SHP77 treated with DMSO at 0.1 percent for 48 hours (cell line): ENCODE measurements at places on chromosomes 11 and 22.

GRCh38 chr11:109121173-109121932 is 300.6 kb upstream of the C11orf87 start:
- no peak for DNase-seq

DNA sequence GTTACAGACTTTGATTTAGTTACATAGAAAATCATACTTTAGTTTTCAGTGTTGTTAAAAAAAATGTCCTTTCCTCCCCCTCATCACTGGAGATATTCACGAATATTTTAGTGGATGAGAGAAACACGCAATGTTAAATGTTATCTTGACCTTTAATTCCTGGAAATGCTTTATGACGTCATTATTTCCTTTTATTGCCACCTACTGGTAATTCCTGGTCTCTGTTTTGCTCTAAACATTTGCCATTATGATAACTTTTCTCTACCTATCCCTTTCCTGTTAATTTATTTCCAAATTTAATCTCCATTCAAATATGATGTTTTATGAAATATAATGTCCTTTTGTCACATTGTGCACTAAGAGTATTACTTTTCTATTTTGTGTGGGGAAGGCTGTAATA is 770.6 kb downstream of the FAM181B start:
- no peak for DNase-seq

DNA sequence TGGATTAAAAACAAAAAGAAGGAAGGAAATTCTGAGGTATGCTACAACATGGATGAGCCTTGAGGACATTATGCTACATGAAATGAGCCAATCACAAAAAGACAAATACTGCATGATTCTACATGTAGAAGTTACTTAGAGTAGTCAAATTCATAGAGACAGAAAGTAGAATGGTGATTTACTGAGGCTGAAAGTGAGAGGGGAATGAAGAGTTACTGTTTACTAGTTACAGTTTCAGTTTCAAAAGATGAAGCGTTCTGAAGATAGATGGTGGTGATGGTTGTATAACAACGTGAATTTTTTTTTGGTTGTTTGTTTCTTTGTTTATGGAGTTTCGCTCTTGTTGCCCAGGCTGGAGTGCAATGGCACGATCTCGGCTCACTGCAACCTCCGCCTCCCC is 9.5 kb downstream of the OR5P2 start:
- DNase-seq = no peak

DNA sequence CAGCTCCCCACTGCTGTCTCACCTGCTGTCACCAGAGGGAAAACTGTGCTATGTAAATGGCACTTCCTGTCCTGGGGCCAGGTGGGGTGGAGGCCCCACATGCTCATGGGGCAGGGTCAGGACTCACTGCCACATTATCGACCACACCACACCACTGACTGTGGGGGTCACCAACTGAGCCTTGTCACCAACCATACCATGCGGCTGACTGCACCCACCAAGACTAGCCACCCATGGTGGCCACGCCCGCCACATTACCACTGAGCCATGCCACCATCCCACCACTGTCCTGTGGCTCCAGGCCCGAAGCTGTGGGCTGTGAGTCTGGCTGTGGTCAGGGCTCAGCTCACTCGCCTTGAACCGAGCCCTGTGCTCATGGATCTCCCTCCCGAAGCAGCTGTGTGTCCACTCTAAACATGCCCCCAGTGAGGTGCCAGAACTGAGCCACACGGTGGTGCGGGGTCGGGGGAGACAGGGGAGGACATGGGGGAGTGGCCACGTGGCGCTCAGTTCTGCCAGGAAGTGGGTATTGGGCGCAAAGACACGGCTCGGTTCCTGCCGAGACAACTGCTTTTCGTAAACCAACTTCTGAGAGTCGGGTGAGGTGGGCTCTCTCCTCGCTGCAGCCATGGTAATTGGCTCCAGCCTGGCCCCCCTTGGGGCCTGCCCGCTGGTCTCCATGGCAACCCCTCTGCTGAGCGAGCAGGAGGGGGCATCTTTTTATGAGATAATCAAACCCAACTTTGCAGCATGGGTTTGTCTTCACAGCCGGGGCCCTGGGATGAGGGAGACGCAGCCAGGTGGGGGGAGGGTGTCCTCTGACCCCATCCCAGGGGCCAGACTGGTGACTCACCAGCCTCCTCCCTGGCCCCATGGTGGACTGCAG is 23.2 kb downstream of the RTN4R start:
- no peak for DNase-seq

- DNase-seq = no peak
These were observed 279.1 kb downstream of the BRD1 start for GRCh38 chr22:49548356-49549202.

- DNase-seq = no peak
These were observed 30.9 kb downstream of the OSBPL5 start for GRCh38 chr11:3134218-3134621.

- DNase-seq = no peak
These were observed 33.9 kb downstream of the NAT10 start for GRCh38 chr11:34139346-34139745.

DNA sequence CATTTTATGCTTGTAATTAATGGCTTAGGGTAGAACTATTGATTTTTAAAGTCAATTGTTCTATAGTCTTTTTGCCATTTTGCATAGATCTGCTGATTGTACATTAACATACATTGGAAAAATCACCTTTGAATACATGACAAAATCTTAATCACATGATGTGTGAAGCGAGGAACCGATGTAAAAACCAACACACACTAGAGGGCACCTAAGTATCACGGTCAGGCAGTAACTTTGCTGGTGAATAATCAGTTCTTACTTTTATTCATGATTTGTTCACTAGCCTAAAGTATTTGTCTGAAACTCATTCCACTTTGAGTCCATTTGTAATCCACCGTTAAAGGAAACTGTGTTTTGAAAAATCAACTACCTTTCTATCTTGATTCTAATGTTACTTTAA is 28.2 kb downstream of the JHY start:
- DNase-seq = no peak

GRCh38 chr22:44587737-44588310 is 89.8 kb upstream of the RTL6 start:
- no peak for DNase-seq

- no peak for DNase-seq
These were observed 382.6 kb downstream of the KCNA4 start for GRCh38 chr11:29634244-29634643.

DNA sequence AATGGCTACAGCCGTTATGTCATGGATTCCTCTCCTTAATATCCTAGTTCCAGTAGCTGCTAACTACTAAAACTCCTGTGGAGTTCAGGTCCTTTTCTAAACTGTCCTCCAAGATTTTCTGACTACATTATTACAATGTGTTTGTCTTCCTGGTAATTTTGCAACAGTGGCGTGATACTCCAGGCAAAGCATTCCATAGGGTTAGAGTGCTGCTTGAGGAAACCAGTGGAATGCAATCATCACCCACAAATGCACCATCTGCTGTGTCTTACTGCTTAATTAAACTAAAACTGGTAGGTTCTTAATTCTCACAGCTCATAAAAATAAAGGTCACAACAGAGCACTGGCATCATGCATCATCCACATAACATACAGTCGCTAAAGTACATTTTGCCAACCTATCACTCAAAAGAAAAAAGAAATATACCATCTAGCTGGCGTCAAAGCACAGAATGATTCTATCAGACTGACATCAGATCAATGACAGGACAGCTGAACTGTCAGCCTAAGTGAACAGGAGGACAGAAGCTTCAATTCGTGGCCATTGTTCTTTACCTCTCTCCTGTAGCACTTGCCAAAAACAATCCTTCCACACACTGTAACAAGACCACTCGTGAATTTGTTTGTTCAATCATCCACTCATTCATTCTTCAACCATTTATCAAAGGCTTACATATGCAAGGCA is 182.5 kb downstream of the CADM1 start:
- peak; percentile 21 for DNase-seq

DNA sequence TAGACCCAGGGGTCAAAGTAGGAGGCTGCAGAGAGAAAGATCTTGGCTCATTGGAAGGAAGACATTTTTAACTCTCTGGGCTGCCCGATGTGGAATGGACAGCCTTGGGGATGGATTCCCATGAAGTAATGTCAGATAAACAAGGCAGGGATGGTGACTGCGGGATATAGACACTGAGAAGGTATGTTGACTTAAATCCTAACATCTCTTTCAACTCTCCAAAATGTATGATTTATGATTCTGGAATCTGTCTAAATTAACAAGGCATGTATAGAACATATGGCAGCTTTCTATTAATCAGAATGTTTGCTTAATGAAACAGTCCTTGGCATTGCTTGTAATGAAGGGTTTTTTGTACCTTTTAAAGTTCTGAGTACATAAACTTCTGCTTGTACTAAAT is 56.1 kb upstream of the VSTM5 start:
- no peak for DNase-seq

GRCh38 chr11:1557904-1558774 is 13.9 kb downstream of the DUSP8 start:
- no peak for DNase-seq

DNA sequence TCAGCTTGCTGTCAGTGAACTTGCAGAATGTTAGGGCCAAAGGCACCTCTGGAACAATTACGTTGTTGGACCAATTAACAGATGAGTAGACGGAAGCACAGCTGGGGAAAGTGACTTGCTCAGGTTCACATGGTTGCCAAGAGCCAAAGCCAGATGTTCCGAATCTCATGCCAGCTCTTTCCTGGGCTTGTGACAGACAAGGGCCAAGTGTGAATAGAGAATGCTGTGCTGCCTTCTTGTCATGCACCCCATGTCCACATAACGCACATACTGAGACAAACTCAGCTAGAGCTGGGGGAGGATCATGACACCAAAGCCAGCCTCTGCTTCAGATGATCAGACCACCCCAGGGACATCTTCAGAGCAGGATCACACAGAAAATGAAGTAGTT is 616.3 kb downstream of the INSC start:
- DNase-seq = no peak

DNA sequence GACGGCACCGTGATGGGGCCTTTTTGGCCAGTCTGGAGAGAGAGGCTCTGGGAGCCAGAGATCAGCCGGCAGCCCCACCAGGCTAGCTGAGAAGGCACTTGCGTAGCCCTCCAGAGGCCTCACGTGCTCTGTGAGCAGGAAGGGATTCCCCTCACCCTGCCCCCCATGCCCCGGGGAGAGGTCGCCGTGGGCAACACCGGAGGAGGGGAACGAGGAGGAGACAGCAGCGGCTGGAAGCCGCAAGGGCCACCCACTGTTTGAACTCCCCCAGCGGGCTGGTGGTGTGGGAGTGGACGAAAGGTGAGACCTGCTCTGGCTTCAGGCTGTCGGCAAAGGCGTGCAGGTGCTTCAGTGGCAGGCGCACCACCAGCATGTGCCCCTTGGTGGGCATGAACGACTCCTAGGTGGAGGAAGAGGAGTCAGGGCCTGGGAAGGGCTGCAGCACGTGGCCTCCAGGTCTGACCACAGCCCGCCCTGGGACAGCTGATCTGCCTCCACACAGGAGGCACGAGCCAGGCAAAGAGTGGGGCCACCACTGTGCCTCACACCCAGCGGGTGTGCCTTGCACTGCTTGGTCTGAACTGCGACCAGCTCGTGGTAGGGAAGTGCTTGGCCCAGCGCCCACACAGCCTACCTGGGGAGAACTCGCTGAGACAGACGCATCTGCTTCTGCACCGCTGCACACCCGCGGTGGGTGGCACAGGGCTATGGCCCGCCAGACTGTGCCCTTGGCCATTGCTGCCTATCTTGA is 99.9 kb downstream of the MED15 start:
- no peak for DNase-seq

DNA sequence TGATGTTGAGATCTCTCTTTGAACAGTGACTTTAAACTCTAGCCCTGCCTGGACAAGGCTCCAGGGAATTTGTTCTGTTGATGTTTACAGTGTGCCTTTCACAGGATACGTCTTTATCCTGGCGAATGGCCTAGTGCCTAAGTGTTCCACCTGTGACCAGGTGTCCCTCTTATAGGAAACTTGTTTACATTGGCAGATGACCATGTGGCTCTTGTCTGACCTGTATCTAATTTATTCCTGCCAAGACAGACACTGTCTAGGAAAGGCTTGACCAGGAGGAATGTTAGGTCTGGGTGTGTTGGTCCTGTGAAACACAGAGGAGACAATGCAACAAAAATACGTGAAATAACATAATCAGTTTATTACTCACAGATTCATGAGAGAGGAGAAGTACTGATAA is 875.6 kb downstream of the METTL15 start:
- peak; percentile 5 for DNase-seq

- no peak for DNase-seq
These were observed 359.6 kb upstream of the CTSC start for GRCh38 chr11:88697139-88697538.

DNA sequence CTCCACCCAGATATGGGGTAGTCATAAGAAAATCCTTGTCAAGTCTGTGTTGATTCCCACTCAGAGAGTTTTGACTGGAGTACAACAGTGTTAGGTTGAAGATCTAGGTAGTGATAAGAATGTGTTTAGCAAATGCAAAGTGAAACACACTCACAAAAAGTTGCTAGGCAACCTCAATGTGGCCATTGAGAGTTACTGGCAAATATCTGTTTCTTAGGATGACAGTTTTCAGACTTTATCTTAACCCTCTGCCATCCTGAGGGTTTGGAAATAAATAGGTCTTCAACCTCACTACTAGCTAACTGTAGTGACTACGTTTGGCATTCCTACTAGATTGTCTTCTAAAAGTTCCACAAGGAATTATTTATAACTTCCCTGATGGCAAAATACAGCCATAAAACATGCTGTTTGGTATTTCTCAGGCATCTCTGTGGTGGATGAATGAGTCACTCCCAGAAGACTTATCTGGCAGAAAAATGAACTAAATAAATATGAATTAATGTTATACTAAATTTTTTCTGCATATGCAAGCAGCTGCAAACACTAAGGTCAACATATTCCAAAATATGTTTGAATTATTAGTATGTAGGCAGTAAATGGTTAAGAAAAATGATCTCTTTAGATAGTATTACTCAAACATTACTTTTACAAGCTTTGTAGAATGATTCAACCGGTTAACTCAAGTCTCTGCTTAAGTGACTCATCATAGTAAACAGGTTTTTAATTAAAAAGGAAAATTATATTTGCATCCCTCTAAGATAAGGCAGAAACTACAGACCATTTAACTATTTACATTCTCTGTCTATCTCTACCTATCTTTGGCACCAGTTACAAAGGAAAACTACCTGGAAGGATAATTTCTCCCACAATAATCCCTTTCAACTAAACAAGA is 17.1 kb upstream of the SYTL2 start:
- DNase-seq = no peak

DNA sequence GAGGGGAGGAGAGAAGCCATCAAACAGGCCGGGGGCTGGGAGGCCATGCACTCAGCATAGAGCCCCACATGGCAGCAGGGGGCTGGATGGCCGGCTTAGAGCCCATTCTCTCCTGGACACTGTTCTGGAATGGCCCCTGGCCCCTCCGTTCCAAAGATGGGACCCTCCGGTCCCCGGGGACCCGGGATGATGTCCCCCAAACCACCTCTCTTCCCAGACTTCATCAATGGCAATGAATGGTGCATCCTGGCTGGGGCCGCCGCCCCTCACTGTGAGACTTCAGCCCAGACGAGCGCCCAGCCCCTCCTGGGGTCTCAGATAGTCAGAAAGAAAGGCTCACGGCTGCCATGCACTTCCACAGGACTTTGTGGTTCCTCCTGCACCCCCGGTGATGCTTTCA is 13.8 kb upstream of the RTN4R start:
- no peak for DNase-seq
